Panc1 (cell line): ENCODE measurements at places on chromosomes 3 and 15. TPM values are rescaled to one million over a fixed set of nuclear protein-coding genes. Genes with fewer than 3 reads are reported as not detected.

DNA sequence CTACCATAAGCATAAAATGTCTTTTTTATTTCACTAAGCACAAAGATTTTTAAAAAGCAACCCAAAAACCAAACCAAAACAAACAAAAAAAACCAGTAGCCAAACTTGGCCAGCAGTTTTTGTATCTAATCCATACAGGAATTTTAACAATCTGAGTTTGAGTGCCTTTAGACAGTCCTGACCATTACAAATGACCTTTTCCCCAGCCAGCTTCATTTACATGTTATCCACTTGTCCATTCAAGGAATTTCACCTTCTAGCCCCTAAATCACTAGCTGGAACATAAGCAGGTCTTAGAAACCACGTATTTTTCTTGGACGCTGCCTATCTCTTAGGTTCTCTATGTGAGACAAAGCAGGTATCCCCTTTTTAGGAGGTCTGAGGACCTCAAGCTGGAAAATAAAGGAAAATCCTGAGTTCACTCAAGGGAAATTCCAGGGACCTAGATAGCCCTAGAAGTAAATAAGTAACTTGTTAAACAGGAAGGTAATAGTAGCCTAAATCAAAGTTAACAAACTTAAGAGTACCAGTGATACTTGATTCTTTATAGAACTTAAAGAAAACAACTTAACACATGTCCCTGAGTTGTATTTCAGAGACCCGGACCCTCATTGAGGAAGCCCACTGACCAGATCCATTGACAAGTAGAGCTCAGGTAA, 34.2 kb downstream of the CIP2A start:
- DNase-seq: no peak

- no peak for DNase-seq
Measured at GRCh38 chr3:154953538-154953937, 126.6 kb upstream of the MME start.

DNA sequence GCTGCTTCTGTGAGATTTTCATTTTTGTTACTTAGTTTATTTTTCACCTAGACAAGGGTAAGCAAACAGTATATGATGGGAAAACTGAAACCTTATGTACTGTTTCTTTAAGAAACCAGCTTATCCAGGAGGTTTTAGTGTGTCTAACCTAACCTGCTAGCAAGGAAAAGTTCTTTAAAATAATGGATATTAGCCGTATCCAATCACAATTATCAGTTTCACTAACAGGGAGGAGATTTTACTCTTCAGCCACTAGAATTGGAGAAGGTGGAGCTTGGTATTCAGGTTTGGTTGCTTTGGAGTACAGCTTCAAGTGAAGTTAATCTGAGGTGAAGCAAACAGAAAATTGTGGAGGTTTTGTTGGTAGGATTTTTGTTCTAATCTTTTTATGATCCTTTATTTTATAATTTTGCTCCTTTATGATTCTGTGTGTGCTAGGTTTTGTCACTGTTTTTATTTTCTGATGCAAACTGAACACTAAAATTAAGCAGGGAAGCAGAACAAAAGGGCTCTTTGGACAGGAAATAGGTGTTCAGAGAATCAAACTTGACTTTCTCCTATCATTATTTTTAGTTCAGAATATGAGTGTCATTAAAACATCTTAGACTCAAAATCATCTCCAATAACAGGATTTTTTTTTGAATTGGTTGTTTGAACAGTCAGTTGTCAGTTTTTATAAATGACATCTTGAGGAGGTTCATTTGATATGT, 13.0 kb downstream of the ZFAND6 start:
- DNase-seq: peak; percentile 82

GRCh38 chr3:107816107-107816506, 274.7 kb downstream of the CD47 start:
- no peak for DNase-seq

DNA sequence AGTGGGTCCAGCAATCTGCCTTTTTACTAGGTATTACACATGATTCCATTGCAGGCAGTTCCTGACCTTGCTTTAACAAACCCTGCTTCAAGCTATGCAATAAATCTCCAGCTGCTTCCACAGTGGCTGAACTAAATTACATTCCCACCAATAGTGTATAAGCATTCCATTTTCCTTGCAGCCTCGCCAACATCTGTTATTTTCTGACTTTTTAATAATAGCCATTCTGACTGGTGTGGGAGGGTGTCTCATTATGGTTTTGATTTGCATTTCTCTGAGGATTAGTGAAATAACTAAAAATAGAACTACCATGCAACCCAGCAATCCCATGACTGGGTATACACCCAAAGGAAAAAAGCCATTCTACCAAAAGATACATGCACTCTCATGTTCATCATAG, 36.4 kb upstream of the DNAJC13 start:
- DNase-seq: no peak

DNA sequence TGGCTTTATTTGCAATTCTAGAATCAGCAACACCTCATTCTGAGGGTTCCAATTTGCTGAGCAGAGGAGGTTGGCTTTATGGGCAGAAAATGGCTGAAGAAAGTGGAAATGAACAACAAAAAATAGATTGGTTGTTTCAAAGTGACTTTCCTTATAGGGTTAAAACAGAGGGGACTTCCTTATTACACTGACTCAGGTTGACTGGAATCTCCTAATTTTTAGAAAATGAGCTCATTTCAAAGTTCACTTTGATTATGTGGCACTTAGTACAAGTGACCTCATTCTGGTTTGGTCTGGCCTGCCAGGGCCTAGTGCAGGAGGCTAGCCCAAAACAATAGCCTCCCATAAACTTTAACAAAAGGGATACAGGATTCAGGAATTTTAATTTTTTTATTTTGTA, 41.4 kb downstream of the NFKBIZ start:
- no peak for DNase-seq

GRCh38 chr3:105103139-105103538, 263.6 kb upstream of the ALCAM start:
- DNase-seq: no peak

- DNase-seq: no peak
Measured at GRCh38 chr3:129481766-129482332, 41.8 kb downstream of the IFT122 start.

- no peak for DNase-seq
Measured at GRCh38 chr3:30632065-30632464, 25.7 kb downstream of the TGFBR2 start.

DNA sequence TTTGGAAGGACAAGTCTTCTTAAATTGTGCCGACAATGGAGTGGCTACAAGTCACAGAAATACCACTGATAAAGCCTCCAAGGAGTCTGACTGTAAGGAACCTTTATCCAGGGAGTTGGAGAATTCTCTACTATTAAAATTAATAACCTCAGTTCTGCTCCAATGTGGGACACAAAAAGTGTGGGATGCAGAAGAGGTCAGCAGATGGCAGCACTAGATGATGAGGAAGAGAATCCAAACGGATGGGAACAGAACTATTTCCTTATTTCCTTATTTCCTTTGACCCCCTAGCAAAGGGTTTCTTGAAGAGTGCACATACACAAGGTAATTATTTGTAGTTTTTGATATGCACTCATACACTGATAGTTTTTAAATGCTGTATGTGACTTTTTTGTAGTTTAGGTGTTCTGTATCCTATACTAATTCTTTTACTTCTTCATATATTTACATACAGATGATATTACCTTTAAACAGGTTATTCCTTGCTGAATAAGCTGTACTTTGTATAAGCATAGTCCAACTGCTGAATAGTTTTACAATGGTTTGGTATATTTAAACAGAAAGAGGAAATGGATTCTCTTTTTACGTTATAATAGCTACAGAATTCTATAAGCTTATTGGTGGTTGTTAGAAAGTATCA, 25.6 kb upstream of the NLGN1 start:
- no peak for DNase-seq

GRCh38 chr3:45232521-45232920, 6.4 kb upstream of the TMEM158 start:
- DNase-seq: no peak

GRCh38 chr3:24494618-24495325, at the start of gene THRB:
TSS of gene THRB (minus strand) at chr3:24494850.
- DNase-seq: no peak

GRCh38 chr3:169173231-169173630, 490.3 kb downstream of the MECOM start:
- no peak for DNase-seq

DNA sequence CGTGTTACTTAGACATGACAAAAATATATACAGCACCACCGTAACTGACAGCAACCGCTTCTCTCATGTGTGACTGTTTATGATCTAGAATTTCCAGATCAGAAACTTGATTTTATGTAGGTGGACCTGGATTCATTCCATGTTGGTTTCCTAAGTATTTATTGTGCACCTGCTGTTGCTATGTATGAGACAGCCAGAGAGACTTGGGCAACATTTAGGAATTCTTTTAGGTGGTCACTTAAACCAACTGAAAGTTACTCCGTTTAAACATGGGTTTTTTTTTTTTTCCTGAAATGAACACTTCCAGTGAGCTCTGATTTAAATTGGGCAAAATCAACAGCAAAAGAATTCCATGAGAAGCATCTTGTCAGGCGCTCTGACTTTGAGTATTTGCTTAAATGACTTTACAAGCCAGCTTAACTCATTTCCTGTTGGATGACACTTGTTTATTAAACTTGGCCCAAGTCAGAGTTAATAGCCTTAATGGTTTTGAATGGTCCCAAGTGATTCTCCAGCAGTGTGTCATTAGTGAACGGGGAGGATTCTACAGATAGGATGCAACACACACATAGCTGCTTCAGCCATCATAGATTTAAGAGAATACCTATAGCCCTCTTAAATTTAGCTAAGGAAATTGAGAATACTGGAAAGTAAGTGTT, 31.8 kb downstream of the MITF start:
- peak; percentile 82 for DNase-seq

- no peak for DNase-seq
Measured at GRCh38 chr15:39807791-39808190, 25.1 kb upstream of the FSIP1 start.

- no peak for DNase-seq
Measured at GRCh38 chr3:134901461-134901860, 106.4 kb downstream of the EPHB1 start.

- no peak for DNase-seq
Measured at GRCh38 chr3:116240261-116240660, 205.0 kb downstream of the LSAMP start.

Gene COL6A5
- not detected for total RNA-seq

Gene TM6SF1
- 0.69 TPM for total RNA-seq

Gene NAALADL2
- total RNA-seq: 2.7 TPM

Gene LRTM1
- total RNA-seq: not detected

Gene PRSS50
- 0.13 TPM for total RNA-seq

Gene THRB
- 3.9 TPM for total RNA-seq

Gene KCNH8
- not detected for total RNA-seq

Gene CLDN16
- not detected for total RNA-seq
